HepG2 (cell line): ENCODE measurements at places on chromosomes 4 and X.

DNA sequence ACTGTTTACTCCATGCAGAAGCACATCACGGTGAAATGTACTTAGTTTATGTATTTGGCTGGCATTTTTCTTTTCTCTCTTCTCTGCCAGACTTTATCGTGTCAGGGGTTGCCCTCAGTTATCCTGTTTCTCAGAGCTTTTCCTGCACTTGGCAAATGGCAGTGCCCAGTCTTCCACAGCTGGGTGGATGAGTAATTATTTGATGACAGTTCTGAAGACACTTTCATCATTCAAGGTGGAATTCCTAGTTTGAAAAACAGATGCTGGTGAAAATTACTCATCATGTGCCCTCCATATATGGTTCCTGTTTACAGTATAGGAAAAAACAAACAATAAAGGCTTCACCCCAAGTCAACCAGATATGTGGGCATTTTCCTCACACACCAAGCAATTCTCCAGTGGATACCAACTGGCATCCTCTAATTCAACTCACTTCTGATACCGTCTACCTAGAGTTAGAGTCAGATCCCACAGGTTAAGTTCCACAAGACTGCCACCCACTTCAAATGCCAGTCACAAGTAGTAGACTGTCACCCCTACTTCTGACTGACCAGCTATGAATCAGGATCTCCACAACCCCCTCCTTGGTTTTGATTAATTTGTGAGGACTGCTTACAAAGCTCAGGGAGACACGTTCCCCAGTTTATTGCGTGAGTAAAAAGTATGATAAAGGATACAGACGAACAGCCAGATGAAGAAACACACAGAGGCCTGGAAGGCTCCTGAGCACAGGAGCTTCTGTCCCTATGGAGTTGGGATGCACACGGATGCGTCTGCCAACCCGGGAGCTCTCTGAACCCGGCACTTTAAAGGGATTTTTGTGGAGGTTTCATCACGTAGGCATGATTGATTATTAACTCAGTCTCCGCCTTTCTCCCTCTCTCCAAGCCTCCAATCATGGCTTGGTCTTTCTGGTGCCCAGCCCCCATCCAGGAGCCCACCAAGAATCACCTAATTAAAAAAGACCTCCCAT, 72.9 kb downstream of the CLDN34 start:
- peak; percentile 41 for DNase-seq

GRCh38 chrX:154541896-154542722, 4.5 kb downstream of the G6PD start:
- DNase-seq = peak; percentile 94

DNA sequence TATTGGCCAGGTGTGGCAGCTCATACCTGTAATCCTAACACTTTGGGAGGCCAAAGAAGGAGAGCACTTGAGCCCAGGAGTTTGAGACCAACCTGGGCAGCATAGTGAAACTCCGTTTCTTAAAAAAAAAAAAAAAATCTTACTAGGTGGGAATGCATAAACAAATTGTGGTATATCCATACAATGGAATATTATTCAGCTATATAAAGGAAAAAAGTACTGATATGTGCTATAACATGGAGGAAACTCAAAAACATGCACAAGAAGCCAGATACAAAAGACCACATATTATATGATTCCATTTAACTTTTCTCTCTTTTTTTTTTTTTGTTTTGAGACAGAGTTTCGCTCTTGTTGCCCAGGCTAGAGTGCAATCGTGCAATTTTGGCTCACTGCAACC, 13.5 kb upstream of the BCORL1 start:
- no peak for DNase-seq

DNA sequence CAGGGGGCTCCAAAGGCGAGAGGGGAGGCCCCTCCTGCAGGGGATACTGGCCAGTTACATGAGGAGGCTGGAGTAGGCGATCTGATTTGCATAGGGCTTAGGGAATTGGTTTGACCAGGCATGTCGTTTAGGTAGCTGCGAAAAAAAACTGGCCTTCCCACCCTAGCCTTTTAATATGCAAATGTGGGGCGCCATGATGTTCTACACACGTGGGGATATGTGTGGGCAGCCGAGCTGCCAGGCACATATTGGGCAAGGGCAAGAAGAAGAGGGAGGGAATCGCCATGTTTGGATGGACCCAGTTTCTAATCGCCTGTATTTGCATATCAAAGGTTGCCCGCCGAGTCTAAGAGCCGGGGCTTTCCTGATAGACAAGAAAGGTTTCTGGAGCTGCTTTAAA, 121.3 kb downstream of the PRKX start:
- no peak for DNase-seq

GRCh38 chrX:54042609-54043021, 1.7 kb downstream of the PHF8 start:
- DNase-seq = peak; percentile 48

DNA sequence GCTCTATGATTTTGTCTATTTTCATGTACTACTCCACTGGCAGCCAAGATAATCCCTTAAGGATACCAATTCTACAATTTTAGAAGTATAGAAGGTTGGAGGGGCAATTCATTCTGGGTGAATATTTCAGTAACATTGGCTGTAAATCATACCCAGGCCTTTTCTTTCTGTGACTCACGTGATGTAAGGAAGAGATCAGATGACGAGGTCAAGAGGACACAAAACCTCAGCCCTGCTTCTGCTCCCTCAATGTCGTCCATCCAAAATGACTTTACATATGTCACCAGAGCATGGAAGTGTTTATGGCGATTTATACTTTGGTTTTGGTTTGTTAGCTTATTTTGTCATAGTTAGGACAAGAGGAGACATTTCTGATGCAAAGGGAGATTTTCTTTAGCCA, 70.7 kb upstream of the SLC4A4 start:
- DNase-seq = no peak

GRCh38 chr4:119302073-119302832, 19.7 kb downstream of the FABP2 start:
- no peak for DNase-seq

- DNase-seq = no peak
These were observed 43.3 kb upstream of the PRDM8 start for GRCh38 chr4:80153874-80154544.

DNA sequence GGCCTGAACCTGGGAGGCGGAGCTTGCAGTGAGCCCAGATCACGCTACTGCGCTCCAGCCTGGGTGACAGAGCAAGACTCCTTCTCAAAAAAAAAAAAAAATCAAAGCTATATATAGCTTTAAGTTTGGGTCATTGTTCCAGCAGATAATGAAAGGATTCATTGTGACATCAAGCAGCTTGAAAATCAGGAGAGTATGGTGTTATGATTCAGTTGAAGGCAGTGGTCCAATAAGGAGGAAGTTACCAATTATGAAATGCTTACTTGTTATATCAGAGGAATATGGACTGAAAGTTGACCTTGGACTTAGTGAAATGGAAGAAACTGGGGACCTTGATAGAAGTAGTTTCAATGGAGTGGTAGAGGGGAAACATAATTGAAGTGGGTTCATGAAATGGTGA, 140.4 kb upstream of the MAD2L1 start:
- DNase-seq = no peak

DNA sequence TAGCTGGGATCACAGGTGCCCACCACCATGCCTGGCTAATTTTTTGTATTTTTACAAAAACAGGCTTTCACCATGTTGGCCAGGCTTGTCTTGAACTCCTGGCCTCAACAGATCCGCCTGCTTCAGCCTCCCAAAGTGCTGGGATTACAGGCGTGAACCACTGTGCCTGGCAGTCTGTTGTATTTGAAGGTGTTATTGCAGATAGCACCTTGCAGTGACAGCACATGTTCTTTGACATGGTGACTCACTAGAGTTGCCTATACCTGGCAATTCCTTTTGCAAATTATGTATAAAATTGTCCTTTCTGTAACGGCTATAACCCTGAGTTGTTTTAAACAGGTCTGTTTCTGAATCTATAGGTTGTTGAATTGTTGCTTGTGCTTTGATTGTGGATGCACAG, 7.9 kb downstream of the OGT start:
- DNase-seq = no peak

DNA sequence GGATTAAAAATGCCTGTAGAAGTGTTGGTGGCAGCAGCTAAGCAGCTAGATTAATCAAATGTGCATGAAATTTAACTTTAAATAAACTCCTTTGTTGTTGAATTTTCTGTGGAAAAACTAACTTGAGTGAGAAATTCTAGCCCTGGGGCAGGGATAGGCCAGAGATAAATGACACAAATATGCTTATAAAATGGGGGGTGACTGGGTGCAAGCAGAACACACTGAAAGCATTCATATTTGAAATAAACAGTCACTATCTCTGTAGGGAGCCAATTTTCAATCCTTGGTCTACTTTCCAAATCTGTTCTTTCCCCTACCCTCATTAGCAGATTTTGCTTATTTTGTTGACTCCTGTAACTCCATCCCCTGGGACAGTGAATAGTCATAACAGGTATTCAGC, 47.9 kb downstream of the RBPJ start:
- DNase-seq = no peak

GRCh38 chrX:97482666-97483300, 599.1 kb downstream of the RPA4 start:
- DNase-seq = no peak

GRCh38 chr4:173515458-173515857, 14.6 kb downstream of the HAND2 start:
- no peak for DNase-seq

DNA sequence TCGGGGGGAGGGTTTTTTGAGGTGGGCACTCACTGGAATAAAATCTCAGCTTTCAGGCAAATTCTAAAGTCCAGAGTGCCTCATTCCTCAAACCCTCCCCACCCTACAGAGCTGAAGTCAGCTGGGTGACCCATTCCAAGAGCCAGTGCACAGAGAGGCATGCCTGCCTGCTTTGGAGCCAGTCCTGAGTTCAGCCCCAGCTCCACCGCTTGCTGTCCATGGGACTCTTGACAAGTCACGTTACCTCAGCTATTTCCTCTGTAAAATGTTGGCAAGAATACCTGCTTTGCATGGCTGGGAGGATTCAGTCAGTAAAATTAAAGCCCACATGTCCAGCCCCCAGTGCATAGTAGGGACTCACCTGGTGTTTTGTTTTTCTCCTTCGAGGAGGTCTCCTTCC, 125.9 kb upstream of the PJA1 start:
- DNase-seq = no peak

DNA sequence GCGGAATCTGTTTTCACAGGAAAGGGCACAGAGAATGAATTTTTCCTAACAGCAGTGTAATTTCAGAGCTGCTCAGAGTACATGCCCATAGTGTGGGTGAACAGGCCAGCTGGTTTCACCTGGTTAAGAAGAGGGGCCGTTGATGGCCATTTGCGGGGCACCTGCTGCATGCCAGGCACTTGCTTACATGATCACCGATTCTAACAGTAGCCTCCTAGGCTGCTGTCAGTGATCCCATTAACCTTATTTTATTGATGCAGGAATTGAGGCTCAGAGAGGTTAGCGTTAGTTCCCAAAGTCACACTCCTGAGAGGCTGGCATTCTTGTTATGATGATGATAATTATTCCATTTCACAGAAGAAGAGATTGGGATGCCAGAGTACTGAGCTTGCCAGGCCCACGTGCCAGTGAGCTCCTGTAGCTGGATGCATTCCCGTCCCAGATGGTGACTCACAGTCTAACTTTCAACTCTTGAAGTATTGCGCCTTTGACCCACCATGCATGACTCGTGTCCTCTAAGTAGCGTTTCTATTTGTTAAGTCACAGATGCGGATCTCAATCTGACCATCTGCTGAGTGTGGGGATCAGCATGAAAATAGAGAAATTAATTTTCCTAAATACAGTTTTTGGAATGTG, 76.5 kb downstream of the PSAPL1 start:
- no peak for DNase-seq

DNA sequence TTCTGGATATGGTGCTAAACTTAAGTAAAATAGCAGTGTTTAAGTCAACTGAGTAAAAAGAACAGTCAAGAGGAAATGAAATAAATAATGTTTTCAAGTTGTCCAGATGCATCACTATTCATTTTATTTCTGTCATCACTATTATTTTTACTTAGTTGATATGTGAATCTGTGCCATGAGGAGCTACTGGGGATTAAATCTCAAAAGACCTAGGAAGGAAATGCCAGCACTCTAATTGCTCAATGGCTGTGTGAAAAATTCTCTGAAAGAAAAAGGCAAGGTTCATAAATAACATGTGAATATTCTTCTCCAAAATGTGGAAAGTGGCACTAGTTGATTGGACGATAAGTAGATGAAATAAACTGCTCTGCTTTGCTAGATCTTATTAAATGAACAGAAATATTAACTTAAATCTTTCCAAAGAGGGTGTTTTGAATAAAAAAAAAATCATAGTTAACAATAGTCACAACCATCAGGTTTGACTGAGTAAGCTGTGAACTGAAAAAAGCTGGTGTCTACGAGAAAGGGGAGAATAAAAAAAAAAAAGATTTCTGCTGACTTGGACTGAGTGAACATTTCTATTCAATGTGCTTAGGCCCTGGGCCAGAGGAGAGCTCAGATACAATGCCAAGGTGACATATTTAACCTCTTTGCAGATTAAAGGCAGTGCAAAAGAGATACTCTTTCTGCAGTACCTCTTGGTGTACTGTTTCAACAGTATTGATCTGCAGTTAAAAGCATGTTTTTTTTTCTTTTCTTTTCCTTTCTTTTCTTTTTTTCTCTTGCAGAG, 1.6 kb downstream of the SPARCL1 start:
- no peak for DNase-seq

- no peak for DNase-seq
These were observed 62.2 kb downstream of the GPR143 start for GRCh38 chrX:9703406-9703805.

- DNase-seq = peak; percentile 60
These were observed at the start of gene SLC38A5 for GRCh38 chrX:48470110-48470832. SLC38A5 (minus strand) TSS chrX:48470260; CDS start chrX:48467924, 2,336 bp downstream.

DNA sequence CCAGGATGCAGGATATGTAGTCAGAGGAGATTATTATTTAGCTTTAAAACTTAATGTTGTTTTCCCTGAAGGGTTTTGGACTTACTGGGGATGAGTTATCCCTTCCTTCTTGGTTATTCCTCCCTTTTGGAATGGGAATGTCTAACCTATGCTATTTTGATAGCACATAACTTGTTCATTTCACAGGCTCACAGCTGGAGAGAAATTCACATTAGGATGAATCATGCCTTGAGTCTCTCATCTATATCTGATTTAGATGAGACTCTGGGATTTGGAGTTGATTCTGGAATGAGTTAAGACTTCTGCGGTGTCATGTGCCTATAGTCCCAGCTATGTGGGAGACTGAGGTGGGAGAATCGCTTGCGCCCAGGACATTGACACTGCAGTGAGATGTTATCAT, 81.1 kb downstream of the ATP11C start:
- DNase-seq = no peak

GRCh38 chr4:22345678-22346077, 170.2 kb downstream of the ADGRA3 start:
- DNase-seq = no peak

GRCh38 chr4:106587558-106587957, 219.0 kb upstream of the GIMD1 start:
- DNase-seq = no peak
